ENCODE measurements at places on chromosomes 7 and 10.

DNA sequence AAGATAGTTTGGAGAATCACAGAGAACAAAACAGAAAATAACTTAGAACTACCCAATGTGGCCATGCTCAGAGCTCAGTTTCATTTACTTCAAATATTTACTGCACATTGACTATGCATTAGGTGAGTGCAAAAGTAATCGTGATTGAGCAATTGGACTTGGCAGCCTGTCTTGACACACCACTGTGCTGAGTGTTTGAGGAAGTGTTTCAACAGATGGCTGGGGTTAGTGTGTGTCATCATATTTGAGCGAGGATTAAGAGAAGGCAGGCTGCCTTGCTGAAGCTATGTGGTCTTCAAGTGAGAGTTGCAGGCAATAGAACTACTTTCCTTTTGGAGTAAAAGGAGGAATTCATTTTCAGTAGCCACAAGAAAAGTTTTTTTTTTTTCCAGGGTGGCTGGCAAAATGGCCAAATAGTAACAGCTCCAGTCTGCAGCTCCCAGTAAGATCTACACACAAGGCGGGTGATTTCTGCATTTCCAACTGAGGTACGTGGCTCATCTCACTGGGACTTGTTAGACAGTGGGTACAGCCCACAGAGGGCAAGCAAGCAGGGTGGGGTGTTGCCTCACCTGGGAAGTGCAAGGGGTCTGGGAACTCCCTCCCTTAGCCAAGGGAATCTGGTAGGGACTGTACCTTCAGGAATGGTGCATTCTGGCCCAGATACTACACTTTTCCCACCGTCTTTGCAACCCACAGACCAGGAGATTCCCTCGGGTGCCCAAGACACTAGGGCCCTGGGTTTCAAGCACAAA lies 37.6 kb downstream of the AKR1C4 start:
- no peak for DNase-seq

GRCh38 chr7:30877015-30877769 lies 34.5 kb upstream of the AQP1 start:
- DNase-seq = no peak

DNA sequence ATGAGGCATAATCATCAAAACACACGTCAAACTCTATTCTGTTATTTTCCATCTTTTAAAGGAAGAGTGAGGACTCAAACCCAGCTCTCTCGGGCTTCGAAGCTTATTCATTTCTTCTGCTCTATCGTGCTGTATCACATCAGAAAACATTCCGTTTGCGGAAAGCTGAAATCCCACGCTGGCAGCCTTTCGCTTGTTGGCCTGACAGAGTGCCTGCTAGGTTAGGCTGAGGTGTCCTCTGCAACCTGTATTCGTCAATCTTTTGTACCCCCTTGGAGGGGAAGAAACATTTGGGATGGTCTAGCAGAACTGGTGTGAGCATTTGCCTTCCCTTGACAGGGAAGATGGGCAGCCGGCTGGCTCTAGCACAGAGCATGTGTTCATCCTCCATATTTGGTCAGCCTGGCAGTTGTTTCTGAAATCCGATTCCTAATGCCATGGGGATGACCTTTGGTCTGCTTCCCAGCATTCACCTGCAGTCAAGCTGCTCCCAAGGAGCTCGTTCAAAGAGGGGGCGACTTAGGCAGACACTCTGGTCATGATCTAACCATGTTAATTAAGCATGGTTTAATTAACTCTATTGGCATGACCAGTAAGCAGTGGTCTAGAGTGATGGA lies 55.2 kb downstream of the TACC2 start:
- DNase-seq = peak; percentile 35

GRCh38 chr7:81869670-81870069 lies 99.8 kb upstream of the HGF start:
- DNase-seq = no peak

DNA sequence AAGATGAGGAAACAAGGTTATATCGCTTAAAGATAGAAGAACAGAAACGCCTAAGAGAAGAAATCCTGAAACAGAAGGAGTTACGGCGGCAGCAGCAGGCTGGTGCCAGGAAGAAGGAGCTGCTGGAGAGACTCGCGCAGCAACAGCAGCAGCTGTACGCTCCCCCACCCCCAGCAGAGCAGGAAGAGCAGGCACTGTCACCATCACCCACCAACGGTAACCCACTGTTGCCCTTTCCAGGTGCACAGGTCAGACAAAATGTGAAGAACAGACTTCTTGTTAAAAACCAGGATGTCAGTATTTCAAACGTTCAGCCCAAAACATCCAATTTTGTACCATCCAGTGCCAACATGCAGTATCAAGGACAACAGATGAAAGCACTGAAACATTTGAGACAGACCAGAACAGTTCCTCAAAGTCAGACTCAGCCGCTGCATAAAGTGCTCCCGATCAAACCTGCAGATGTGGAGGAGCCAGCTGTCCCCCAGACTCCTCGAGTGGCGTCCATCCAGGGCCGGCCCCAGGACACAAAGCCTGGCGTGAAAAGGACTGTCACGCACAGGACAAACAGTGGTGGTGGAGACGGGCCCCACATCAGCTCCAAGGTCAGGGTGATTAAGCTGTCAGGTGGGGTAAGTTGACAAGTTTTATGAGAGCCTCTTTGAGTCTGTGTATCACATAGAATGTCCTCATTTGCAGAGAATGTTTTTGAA lies 67.1 kb downstream of the SHH start:
- no peak for DNase-seq

DNA sequence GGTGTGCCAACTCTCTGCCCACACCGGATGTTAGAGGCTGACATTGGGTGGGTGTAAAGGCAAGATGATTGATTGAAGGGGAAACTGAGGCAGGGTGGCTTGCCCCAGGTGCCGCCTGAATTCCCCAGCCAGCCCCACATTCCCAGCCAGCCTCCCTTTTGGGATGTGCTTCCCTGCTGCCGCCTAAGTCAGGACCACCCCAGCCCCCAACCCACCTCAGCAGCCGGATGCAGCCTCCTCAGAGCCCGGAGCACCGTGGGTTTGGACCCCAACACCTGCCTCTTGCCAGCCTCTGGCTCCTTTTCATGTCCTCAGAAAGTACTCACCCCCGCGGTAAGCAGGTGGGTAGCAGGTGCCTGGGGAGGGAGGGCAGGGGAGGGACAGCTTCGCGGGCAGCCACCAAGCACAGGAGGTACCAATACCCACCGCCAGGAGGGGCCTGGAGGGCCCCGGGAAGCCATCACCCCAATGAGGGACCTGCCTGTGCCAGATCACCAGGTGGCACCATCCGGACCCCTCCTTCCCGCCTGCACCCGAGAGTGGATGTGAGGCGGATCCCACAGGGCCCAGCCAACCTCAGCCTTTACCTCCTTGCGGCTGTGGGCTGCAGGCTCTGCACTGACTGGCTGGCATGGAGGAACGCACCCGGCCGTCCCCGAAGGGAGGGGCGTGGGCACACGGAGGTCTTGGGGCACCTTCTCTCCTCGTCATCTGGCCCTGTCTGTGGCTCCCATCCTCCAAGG lies 60.5 kb downstream of the PWWP2B start:
- DNase-seq = no peak

DNA sequence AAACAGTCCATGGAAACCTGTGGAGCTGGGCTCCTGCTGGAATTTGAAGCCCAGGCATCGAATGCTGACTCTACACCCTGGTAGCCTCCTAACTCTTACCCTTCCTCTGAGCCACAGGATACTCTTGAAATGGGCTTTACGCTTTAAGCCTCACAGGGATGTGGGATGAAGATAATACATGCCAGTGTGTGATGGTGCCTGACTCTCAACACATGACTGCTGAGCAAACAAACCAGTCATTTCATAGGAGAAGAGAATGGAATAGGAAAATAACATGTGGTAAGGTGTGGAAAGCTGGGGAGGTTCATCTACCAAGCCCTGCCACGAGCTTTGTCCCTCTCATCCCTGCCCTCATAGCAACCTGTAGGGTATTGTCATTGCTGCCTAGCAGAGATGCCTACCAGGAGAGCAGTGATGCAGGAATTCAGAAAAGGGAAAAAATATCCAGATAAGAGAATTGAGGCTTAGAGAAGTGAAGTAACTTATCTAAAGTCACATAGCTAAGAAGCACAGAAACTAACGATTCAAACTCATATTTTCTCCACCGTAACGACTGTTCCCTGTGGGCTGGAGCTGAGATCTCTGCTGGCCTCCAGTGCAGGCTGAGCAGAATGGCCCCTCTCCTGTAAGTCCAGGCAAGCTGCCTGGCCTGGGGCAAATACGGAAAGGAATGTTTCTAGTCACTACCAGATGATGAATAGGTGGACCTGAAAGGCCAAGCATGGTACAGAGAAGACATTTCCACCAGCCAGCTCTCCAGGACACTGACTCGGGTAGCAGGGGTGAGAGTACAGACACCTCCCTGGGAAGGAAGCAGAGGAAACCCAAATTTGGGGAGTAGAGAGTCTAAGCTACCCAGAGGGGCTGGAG lies 90.2 kb upstream of the DUSP5 start:
- no peak for DNase-seq

DNA sequence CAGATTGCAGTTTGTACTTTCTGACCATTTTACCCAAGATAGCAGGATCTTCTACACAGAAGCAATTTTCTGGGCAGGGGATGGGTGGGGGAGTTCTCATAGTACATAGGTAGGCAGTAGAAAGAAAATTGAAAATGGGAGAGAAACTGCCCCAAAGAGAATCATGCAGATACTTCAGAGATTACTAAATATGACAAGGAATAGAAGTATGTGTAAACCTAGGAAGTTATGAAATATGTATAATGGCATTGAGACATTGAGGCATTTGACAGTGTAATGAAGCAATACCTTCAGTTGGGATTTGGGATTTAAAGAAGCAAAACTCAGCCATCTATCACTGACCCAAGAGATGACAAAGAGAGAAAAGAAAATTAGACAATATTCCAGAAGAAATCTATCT lies 233.0 kb downstream of the PTN start:
- no peak for DNase-seq

GRCh38 chr7:49497471-49497870 lies 276.0 kb upstream of the VWC2 start:
- no peak for DNase-seq

DNA sequence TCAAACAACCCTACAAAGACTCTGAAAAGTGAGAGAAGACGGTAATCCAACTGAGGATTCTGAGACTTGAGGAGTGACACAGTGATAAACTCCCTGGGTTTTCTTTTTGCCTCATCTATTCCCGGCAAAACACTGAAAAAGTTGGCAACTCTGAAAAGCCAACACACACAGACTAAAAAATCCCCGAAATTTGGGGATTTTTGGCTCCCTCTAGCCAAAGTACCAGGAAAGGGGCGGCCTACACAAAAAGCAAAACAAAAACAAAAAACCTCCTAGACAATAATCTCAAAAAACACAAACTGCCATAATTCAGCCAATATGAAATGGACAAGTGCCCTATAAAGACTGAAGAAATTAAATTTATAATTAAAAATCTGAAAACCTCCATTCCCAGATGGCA lies 161.4 kb downstream of the ATE1 start:
- DNase-seq = no peak

- DNase-seq = no peak
These were observed 75.4 kb downstream of the FAM171A1 start for GRCh38 chr10:15295537-15296325.

DNA sequence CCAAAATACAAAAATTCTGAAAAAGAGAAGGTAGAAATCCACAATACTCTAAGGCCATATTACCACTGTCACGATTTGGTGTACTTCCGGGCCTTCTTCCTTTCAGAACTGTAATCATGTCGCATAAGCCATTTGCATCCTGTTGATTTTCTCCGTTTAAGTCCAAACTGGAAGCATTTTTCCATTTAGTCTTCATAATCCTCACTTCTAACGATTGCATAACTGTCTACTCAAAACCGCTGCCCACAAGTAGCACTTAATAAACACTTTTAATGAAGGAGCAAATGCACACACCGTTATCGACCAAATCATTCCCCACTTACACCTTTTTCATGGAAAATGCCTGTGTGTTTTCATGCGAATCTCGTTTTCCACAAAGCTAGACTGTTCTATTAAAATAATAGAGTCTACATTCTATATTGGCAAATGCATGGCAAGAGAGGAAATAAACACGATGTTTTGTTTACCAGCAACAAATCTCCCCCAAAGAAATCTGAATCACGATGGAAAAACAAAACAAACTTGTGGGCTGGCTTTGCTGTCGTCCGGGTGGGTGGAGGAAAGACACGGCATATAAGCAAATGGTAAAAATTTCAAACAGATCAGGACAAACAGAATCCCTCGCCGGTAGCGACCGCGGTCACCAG lies 1.0 kb downstream of the ATE1 start:
- peak; percentile 16 for DNase-seq

DNA sequence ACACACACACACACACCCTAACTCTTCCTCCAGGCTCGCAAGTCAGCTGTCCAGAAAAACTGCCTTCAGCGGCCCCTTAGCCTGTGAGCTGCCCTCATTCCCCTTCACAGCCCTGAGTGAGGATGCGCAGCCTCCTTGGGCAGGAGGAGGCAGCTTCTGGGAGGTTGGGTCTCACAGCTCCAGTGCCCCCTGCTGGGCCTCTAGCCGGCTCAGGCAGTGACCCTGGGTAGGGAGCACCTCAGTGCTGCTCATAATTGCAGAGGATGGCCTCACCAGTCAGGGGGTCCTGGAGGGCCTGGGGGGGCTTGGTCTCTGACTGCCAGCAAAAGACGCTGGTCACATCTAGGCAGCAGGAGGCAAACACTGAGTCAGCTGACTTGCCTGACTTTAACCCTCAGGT lies 43.7 kb downstream of the ZNF273 start:
- DNase-seq = no peak

DNA sequence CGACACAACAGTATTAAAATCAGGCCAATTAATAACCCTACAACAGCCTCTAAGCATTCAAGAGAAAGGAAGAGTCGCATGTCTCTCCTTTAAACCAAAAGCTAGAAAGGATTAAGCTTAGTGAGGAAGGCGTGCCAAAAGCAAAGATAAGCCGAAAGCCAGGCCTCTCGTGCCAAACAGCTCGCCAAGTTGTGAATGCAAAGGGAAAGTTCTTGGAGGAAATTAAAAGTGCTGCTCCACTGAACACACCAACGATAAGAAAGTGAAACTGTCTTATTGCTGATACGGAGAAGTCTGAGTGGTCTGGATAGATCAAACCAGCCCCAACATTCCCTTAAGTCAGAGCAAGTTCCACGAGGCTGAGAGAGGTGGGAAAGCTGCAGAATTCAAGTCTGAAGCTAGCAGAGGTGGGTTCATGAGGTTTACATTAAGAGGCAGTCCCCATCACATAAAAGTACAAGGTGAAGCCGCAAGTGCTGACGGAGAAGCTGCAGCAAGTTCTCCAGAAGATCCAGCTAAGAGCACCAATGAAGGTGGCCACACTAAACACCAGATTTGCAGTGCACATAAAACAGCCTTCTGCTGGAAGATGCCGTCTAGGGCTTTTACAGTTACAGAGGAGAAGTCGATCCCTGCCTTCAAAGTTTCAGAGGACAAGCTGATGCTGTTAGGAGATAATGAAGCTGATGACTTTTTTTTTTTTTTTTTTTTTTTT lies 194.8 kb downstream of the MAD1L1 start:
- DNase-seq = peak; percentile 28

- no peak for DNase-seq
These were observed 2.0 kb upstream of the ZNF398 start for GRCh38 chr7:149145031-149145845.

DNA sequence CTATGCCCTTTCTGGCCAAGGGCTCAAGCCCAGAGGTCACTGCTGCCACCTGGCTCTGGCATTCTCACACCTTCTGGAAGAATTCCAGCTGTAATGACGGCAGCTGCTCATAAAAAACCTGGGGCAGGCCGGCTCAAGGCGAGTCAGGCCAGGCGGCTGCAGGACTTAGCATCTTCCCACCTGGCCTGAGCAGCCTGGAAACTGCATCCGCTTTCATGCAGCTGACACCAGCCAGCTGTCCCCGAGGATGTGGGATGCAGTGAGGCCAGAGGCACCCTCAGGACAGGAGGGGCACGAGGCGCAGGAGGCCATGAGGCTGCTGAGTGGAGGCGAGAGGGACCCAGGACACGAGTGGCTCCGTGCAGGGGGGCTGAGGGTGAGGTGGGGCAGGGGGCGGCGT lies 47.5 kb upstream of the ADGRA1 start:
- DNase-seq = no peak
